ENCODE measurements at places on chromosomes 12 and 14.

GRCh38 chr12:124094733-124095132, 121.7 kb downstream of the ZNF664 start:
- no peak for DNase-seq

GRCh38 chr14:77603654-77604255, 12.7 kb downstream of the SPTLC2 start:
- DNase-seq, result peak; percentile 43

DNA sequence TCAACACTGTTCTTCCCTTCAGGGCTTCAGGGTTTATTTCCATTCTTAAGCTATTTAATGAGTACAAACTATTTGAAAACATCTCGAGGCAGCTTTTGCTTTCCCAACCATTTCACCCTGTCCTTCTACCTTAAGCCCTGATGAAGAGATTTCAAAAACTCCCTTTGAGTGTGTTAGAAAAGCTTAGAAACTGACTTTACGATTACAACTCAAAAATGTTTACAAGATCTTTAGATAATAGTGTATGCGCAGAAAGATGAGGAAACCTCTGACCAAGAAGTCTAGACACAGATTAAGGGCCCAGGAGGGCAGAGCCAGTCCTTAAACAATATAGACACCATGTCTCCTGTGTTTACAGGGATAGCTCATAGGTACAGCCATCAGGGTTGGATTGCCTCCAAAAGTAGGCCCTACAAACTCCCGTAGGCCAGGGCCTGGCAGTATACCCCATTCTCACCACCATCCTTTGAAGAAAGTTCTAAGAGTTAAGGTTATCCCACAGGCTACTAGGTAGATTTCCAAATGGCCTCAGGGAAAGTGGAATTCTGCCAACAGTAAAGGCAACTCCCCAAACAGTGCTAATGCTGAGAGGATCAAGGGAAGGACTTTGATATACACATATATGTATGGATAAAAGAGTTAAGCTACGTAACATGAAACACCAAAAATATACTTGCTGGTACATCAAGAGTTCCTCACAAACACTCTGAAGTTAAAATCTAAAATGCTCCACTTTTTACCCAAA, 11.4 kb upstream of the SOS2 start:
- DNase-seq, result peak; percentile 10

- DNase-seq, result peak; percentile 76
Observed at GRCh38 chr12:77723308-77723707, 107.4 kb upstream of the NAV3 start.

DNA sequence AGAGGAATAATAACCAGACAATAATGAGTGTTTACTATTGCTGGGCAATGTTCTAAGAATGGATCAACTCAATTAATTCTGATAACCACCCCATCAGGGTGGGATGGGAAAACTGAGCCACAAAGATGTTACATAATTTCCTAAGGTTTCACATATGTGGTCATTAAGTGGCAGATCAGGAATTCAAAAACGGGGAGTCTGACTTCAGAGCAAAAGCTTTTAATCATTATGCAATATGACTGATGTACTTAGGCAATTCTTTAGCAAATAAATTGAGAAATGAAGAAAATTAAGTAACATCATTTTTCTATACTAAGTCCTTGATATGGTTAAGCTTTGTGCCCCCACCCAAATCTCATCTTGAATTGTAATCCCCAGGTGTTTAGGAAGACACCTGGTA, 53.4 kb downstream of the PLCZ1 start:
- peak; percentile 72 for DNase-seq

DNA sequence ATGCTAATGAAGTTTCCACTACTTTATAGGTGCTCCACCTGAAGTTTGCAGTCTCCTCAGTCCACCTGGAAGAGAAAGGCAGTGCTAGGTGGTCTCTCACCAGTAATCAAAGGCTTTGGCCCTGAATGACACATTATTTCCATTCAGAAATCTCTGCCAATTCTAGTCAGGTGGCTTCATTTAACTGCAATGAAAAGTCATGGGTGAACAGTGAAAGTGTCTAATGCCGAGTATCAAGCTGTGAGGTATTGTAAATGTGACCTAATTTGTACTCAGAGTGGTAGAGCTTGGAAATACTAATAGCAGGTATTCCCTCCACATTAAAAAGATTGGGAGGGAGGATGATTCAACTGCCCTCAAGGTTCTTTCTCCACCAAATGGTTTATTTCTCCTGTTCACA, 220.9 kb upstream of the LRFN5 start:
- no peak for DNase-seq

- no peak for DNase-seq
Observed at GRCh38 chr12:13088496-13088895, 15.0 kb downstream of the GSG1 start.

DNA sequence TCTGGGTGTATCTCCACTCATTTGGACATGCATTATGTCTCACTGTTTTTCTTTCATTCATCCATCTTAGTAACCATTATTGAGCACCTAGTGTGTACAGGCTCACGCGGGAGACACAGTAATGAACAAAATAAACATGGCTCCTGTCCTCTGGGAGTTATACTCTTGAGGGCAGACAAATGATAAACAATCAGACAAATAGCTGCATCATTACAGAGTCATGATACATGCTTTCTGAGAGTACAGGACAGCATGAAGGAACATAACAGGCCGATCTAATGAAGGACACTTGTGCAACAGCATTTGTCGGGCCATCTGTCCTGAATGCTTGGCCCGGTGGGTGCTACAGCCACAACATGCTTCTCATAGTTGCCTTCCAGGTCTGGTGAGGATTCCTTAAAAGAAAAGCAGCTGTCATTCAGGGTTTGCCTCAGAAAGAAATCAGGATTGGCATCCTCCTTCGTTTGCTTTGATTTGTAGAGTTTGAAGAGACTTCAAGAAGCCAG, 77.2 kb upstream of the EGLN3 start:
- no peak for DNase-seq

- DNase-seq, result peak; percentile 48
Observed at GRCh38 chr12:3885277-3886094, 12.3 kb upstream of the PARP11 start.

DNA sequence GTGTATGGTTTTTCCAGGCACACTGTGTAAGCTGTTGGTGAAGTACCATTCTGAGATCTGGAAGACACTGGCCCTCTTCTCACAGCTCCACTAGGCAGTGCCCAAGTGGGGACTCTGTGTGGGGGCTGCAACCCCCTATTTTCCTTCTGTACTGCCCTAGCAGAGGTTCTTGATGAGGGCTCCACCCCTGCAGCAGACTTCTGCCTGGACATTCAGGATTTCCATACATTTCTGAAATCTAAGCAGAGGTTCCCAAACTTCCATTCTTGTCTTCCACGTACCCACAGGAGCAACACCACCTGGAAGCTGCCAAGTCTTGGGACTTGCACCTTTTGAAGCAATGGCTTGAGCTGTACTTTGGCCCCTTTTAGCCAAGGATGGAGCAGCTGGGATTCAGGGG, 85.2 kb upstream of the PRMT8 start:
- DNase-seq, result no peak

DNA sequence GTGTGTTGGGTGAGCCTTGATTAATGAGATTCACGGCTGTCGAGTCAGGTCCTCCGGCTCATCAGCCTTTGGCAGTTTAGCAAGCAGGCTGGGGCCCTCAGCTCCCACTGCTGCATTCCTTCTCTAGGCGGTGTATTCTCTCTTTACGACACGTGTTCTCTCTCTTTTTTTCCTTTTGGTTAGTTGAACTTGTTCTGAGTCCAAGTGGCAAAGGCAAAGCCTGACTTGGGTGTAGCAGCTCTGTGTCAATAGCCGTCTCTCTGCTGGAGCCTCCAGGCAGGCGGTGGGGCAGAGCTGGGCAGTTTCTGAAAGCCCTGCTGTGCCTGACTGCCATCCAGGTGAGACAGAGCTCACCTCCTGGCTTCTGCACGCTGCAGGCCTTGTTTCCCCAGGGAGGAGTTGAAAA, 46.6 kb downstream of the SUSD6 start:
- peak; percentile 94 for DNase-seq

DNA sequence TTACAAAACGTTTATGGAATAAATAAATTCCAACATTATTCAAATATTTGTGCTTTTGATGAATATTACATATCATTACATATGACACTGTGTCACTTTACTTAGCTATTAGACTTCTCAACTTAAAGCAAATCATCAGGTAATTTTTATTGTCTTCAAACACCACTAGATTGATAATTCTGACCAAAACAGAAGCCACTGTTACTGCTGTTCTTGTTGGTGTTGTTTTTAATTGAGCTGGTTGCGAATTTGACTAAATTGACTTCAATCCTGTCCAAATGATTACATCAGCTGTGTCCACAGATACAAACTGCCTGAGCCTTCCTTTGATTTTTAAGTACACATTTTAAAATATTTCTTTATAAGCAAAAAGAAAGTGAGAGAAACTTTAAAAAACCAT, 29.2 kb downstream of the PRKD1 start:
- no peak for DNase-seq

DNA sequence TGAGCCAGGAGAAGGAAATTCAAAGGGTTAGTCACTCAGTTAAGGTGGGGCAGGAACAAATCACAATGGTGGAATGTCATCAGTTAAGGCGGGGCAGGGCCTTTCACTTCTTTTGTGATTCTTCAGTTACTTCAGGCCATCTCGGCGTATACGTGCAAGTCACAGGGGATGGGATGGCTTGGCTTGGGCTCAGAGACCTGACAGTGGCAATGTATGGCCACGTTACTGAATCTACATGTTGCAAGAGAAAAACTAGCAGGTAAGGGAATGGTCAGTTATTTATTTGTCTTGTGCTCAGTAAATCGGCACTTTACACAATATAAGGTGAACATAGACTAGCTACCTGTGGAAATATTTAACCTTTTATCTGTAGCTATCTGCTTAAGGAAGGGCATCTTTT, 11.9 kb downstream of the SLCO1B3 start:
- DNase-seq, result peak; percentile 1

DNA sequence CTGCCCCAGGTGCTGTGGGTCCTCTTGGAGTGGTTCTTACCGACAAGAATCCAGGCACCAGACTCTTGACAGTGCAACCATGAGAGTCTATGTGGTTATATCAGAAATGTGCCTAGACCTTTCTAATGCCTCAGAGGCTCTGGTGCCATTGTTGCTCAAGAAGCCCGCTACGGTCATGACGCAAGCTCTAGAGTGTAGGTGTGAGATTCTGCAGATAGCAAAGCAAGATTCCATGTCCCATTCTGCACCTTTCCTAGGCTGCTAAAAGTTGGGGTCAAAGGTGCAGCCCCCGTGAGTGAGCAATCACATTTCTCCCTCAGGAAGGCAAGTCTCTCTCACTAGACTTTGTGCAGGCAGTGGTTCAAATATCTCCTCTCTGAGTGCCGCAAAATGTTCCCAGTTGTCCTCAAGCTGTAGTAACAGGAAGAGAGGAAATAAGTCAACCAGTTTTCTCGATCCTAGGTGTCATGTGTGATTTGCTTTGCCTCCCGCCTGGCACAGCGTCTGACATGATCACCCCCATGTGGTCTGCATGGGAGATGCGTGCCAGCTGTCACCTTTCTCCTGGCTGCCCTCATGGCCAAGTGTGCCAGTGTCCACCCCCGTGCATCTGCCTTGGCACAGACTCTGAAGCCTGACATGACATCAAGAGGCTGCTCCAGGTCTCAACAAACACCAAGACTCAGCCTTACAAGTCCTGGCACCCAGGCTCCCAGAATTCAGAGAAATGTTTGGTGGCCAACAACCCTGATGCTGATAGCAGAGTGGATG, 122.5 kb upstream of the COCH start:
- DNase-seq, result no peak

- DNase-seq, result no peak
Observed at GRCh38 chr14:52348279-52348678, 34.2 kb downstream of the PTGER2 start.

GRCh38 chr14:54309615-54310014, 87.2 kb upstream of the CDKN3 start:
- no peak for DNase-seq

DNA sequence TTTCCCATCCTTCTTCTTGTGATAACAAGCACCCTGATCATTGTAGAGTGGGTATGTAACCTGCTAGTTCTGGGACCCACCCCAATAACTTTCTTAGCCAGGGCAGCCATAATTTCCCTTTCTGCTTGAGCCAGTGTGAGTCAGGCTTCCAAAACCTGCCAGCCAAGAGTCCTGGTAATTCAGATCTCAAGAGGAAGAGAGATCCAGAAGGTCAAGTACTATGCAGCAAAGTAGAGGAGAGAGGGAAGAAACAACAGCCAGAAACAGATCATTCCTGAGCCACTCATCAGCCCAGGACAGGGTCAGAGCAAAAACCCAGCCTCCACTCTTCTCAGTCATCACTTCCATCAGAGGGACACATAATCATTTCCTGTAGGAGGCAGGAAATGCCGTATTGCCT, 182.0 kb downstream of the DICER1 start:
- DNase-seq, result no peak

GRCh38 chr12:124464830-124465229, 102.6 kb downstream of the NCOR2 start:
- DNase-seq, result peak; percentile 22

DNA sequence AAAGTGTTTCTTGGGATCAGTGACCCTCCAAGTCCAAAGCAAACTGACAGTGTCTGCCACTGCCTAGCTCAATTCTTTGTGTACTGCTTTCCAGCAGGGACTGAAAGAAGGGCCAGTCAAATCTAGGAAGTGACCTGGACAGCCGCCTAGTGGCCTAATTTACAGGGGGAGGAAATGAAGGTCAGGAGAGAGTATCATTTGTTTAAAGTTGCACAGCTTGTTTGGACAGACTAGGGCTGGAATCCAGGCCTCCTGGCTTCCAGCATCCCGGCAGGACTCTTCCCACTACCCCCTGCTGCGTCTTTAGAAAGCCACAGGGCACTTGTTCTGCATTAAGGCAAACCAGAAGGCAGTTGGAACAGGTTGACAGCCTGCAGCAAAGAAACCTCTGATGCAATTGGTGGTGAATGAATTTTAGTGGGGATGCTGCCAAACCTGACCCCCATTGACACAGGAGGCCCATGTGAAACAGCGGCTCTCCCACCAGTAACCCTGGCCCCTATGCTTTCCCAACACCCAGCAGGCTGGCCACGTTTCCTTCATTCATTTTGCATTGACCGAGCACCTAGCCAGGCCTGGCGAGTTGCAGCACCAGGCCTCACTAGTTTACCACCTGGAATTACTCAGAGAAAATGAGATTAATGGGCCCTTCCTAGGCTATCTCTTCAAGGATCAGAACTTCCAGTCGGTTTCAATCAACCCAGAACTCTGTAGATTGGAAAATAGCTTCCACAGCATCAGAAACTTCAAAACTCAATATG, 28.2 kb downstream of the GALNT16 start:
- DNase-seq, result no peak

DNA sequence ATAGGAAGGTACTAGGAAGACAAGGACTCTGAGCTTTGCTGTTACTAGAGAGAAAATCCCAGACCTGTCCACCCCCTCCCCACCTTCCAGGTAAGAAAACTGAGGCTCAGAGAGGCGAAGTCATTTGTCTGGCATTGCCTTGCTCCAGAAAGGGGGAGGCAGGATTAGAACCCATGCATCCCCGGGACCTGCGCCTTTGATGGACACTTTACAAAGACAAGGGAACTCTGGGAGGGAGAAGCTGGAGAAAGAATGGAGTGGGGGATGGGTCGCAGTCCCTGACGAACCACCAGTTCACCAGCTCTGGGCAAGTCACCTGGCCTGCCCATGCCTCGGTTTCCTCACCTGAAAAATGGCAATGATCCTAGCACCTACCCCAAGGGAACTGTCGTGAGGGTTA, 10.8 kb downstream of the TRPV4 start:
- no peak for DNase-seq

GRCh38 chr14:23481979-23482822, 12.7 kb downstream of the NGDN start:
- DNase-seq, result no peak

- DNase-seq, result no peak
Observed at GRCh38 chr12:10498042-10498441, 7.6 kb upstream of the EIF2S3B start.
